ENCODE measurements at places on chromosomes 4 and X.

GRCh38 chr4:85557016-85557901, 82.3 kb downstream of the ARHGAP24 start:
- DNase-seq, result peak; percentile 75

DNA sequence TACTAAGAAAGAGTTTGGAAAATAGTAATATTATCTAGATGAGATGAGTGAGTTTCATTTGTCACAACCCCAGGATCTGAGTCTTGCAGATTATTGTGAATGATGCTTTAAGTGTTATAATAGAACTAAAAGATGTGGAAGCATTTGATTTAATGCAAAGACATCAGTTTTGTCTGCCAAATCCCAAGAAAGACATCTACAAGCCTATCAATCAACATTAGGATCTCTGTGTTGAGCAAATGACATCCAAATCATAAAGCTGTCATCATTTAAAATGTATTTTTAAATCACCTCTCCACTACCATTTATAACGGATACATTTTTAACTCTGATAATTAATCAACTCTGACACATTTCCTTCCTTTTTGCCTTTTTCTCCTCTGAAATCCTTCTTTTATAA, 310.8 kb upstream of the SLIT2 start:
- DNase-seq, result no peak

DNA sequence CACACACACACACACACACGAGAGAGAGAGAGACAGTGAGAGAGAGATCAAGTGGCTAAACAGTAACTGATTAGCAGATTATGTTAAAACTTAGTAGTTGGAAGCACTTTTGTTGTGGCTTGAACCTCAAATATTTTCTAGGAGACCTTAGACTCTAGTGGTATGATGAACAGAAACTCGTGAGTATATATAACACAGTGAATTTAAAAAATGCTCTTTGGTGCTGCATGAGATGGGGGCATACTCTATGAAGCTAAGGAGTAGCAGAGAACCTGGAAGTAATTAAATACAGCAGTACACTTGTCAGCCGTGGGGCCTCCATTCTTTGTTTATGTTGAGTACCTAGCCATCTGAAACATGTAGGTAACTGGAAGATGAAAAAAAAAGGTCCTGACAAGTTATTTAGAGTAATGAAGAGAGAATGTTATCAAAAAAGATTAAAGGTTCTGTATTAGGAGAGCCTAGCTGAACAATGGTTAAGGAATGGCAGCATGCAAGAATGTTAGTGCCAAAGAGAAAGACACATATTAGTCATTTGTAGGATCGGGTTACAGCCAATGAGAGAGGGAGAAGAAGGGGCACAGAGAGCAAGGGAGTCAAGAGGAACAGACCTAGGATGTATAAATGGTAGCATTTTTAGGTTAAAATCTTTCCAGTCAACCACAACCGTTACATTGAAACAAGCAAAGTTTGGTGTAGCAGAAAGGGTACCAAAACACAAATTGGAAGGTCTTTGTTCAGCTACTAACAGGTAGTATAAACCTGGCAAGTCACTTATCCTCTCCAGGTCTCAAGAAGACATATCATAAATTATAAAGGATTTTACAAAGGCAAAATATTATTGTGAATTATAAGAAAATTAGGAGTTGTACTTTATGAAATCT, 316.7 kb upstream of the DIPK2B start:
- no peak for DNase-seq

- DNase-seq, result no peak
Observed at GRCh38 chr4:28211676-28212470, 1351.2 kb downstream of the STIM2 start.

DNA sequence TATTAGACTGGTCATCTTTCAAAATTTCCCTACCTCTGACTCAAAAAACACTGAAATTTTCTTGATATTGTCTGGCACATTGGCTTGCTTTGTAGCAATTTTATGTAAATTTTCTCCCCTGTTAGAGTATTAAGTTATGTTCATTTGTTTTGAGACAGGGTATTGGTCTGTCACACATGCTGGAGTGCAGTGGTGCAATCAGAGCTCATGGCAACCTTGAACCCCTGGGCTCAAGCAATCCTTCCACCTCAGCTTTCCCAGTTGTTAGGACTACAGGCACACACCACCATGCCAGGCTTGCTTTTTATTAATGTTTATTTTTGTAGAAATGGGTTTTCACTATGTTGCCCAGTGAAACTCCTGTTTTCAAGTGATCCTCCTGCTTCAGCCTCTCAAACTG, 17.5 kb downstream of the FABP2 start:
- DNase-seq, result no peak

- no peak for DNase-seq
Observed at GRCh38 chrX:65575022-65575421, 40.4 kb upstream of the LAS1L start.

- peak; percentile 20 for DNase-seq
Observed at GRCh38 chr4:61070269-61070668, 129.9 kb upstream of the ADGRL3 start.

GRCh38 chr4:103757631-103758030, 37.8 kb upstream of the TACR3 start:
- DNase-seq, result no peak

GRCh38 chr4:150518559-150518958, 63.4 kb upstream of the MAB21L2 start:
- no peak for DNase-seq

DNA sequence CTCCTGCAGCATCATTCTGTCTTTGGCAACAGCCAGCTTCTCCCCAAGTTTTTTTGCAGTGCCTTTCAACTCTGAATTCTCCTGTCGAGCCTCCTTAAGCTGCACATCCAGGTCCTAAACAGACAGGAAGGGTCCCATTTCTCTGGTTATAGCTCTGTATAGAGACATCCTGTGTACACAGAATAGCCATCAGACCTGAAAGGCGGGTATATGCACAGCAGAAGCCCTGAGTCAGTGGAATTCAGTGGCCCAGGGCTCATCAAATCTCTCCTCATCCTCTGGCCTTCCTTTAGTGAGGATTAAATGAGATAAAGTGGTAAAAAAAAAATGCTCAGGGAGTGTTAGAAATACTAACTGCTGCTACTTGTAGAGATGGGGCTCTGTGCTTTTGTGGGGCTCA, 73.8 kb downstream of the FAM184B start:
- no peak for DNase-seq

GRCh38 chr4:5165420-5166369, 114.4 kb downstream of the STK32B start:
- DNase-seq, result no peak

DNA sequence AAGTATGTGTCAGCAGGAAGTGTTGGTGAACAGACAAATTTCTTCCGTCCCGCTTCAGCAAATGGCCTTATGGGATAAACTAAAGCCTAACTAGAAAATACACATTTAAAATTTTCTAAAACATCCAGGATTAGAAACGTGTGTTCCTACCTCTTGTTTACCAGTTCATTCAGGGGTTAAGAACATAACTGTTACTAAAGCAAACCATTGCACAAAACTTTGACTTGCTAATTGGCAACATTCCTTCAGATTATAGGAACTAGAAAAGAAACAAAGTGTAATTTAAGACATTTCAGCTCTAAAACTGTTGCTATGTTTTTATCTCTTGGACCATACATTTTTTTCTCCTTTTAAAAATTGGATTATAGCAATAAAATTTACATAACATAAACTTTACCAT, 39.5 kb upstream of the CXCL13 start:
- no peak for DNase-seq

DNA sequence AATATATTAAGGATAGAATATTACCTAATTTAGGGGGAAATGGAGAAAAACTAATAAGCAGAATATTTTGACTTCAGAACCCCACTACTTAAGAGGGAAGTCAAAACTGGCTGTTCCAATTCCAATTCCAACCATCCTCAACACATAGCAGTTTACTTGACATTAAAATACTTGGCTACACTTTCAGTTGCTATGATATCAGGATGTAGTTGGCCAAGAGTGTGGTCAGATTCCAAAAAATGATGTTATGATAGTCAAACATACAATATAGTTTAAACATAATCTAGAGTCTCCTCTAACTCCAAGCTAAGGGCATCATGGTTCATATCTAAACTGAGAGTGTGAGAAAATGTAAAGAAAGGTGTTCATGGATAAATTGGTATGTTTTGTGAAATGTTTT, 16.5 kb upstream of the SMIM14 start:
- no peak for DNase-seq

GRCh38 chrX:123184866-123185276, 793 bp downstream of the GRIA3 start:
- DNase-seq, result no peak

- DNase-seq, result no peak
Observed at GRCh38 chr4:46974891-46975543, 18.4 kb downstream of the GABRA4 start.

GRCh38 chr4:111115881-111116280, 493.0 kb upstream of the PITX2 start:
- DNase-seq, result no peak

DNA sequence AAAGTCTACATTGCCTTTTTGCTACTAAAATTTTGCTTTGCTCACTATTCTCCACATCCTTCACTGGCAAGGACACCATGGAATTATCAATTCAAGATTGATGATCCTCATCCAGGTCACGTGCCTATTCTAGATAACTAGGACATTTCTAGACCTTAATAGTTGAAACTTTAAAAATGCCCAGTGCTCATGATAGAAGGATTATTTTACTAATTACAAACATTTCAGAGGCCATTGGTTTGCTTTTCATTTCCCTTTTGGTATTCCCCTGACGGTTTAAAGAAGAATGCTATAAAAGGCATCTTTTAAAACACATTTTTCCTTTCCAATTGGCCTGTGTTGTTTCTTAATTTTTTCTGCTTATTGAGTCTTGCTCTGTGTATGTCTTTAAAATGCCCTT, 249.4 kb downstream of the NDST4 start:
- no peak for DNase-seq

DNA sequence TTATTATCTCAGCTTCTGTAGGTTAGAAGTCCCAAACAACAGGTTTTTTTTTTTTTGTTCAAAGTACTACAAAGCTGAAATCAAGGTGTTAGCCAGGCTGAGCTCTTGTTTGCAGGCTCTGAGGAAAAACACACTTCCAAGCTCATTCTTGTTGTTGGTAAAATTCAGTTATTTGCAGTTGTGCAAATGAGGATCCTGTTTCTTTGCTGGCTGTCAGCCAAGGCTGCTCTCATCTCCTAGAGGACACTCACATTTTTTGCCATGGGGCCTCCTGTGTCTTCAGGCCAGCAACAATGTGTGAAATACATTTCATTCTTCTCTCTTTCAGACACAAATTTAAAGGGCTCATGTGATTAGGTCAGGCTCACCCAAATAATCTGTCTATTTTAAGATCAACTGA, 60.3 kb upstream of the HSD17B10 start:
- peak; percentile 58 for DNase-seq

DNA sequence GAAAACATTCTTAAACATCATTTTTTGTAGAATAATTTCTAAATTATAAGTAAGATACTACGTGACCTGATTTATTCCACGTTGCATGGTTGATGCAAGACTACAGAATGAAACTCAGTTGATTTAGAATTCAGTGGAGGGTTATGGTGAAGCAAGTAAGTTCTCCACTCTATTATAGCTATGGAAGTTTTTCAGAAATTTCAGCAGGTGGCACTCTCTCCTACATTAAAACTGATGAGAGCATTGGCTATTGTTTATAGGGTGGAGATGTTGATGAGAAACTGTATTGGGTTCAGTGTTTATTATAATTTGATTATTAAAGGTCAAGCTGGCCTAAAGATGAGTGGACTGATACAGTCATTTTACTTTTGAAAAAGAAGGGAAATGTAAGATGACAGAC, 88.0 kb downstream of the FNIP2 start:
- no peak for DNase-seq

- peak; percentile 50 for DNase-seq
Observed at GRCh38 chrX:38379088-38379487, 26.7 kb downstream of the OTC start.

DNA sequence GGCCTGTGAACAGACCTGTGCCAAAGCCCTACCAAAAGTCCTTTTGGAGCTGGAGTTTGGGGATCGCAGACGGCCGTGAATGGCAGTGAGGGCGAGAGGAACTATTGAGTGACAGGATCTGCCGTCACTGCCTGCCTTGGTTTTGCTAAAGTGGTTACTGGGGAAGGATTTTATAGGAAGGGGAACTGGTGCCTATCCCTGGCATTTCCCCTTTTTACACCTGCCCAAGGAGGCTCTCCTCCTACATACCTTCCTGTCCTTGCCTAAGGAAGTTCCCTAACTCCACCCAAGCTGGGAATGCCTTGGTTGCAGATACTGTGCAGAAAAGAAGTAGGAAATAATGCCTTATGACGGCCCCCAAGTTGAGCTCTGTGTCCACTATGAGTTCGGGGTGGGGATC, 14.5 kb downstream of the LONRF3 start:
- peak; percentile 49 for DNase-seq

- no peak for DNase-seq
Observed at GRCh38 chrX:136867518-136867917, 13.0 kb downstream of the RBMX start.

GRCh38 chr4:141645611-141646340, 9.4 kb downstream of the IL15 start:
- peak; percentile 94 for DNase-seq

DNA sequence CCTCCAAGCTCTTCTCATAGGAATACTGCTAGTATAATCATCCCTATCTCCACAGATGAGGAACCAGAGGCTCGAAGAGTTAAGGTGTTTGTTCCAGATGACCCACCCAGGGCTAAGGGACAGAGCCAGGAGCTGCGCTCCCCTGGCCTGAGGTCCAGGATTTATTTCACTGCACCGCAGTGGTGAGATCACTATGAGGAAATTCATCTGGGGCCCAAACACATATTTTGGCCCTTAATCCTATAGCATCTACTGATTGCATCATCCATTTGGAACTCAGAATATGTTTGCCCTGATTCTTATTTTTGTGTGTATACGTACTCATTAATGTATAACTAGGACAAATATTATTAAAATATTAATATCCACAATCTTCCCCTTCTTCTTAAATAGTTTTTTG, 100.1 kb upstream of the RBPJ start:
- DNase-seq, result no peak

DNA sequence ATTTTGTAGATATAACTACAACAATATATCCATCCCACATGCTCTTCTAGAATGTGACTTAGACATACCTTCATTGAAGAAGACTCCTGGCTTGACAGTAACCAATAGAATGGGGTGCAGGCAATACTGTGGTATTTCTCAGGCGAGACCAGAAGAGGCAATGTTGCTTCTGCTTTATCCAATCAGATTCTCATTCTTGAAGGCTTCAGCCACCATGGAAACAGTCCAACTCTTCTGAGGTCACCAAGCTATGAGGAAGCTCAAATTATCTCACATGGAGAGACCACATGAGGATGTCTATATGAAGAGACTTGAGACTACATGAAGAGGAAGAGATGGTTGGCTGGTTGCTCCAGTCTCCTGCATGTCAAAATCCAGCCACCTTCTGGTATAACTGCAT, 469.9 kb downstream of the PCDH10 start:
- DNase-seq, result no peak

GRCh38 chr4:163330916-163331628, 1.3 kb downstream of the NPY1R start:
- DNase-seq, result no peak

DNA sequence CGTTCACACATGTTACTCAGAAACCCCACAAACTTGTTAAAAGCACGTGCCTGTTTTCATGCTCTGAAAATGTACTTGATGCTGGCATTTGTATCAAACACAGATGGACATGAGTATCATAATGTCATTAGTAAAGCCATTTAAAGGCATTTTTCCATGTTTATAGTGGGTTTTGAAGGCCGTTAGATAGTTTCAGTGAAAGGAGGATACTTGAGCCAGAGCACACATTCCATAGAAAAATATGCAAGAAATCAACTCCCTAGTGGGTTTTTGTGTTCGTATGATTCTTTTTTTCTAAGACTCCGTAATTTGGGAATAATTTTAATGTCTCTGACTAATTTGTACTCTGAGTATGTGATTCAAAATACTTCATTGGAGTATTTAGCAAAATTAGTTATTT, 216.2 kb upstream of the BMP3 start:
- DNase-seq, result no peak

- DNase-seq, result no peak
Observed at GRCh38 chr4:11072463-11072862, 356.2 kb downstream of the HS3ST1 start.

Measured in suppressor macrophage treated with lipopolysaccharide for 1 hour (primary cell).